NCI-H187 (cell line): ENCODE measurements at places on chromosomes 3 and 15.

DNA sequence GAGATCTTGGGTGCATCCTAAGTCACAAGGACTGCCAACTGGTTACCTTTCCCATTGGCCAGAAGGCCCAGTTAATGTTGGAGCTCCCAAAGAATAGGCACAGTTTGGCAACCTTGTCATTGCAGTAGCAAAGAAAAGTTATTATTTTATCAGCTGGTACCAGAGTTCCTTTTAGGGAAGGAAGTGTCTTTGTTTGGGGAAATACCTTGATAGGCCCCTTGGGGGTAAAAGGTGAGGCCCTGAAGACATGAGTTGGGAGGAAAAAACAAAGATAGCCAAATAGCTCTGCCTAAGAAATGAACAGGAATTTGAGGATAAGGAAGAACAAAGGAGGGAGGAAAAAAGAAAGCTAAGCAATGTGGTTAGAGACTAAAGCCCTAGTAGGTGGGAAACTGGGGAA is 85.8 kb downstream of the ANP32A start:
- DNase-seq, result no peak

DNA sequence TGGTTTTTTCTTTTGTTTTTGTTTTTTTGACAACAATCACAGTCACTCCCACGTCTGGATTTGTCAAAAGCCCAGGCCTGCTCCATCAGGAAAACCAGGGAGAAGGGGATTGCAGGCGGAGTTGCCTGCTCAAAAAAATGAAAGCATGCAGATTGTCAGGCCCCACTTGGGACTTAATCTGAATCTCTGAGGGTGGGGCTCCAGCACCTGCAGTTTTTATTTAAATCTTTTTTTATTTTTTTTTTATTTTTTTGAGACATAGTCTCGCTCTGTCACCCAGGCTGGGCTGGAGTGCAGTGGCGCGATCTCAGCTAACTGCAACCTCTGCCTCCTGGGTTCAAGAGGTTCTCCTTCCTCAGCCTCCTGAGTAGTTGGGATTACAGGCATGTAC is 140.9 kb downstream of the FOXP1 start:
- DNase-seq, result no peak

- no peak for DNase-seq
Observed at GRCh38 chr3:167958141-167958540, 137.6 kb downstream of the GOLIM4 start.

DNA sequence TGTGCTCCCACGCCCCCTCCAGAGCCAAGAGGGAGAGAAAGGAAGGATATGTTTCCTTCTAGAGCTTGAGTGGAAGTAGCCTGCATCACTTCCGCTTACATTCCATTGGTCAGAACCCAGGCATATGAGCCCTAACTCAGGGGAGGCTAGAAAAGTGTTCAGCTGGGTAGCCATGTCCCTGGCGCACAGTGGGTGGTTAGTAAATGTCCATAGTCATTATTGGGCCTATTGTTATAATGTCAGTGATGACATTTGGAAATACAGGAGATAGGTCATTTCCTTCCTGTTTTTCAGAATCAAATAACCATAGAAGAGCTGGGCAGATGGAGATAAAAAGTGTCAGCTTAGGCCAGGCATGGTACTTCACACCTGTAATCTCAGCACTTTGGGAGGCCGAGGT is 27.3 kb downstream of the CD276 start:
- DNase-seq, result no peak

DNA sequence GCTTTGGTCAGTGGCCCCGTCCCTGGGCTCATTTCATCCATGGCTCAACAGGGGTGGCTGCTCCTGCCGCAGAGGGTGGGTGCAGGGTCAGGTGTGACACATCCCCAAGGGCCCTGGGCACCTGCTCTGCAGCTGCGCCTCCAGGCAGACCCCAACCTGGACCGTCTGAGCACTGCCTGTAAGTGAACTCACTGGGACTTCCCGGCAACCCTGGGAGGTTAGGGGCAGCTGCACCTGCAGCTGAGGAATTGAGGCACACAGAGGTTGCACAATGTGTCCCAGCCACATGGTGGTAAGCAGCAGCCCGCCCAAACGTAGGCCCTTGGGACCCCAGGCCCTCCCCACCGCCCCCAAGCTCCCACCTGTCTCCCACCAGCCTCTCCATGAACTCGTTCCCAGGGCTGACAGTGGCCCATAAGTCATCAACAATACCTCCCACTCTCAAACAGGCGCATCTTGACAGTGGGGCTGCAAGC is 55.1 kb downstream of the PLXNA1 start:
- DNase-seq, result no peak

- no peak for DNase-seq
Observed at GRCh38 chr3:69696367-69696766, 42.9 kb upstream of the MITF start.

DNA sequence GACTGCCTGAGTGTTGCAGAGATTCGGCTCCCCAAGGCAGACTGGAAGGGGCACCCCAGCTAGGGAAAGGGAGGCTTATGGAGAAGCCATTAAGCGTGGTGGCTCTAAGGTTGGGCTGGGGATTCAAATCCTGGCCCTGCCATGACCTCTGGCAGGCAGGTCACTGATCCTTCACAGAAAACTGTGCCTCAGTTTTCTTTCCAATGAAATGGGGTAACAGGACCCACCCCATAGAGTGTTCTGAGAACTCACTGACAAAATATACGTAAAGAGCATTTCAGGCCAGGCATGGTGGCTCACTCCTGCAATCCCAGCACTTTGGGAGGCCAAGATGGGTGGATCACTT is 34.6 kb downstream of the DNASE1L3 start:
- no peak for DNase-seq

DNA sequence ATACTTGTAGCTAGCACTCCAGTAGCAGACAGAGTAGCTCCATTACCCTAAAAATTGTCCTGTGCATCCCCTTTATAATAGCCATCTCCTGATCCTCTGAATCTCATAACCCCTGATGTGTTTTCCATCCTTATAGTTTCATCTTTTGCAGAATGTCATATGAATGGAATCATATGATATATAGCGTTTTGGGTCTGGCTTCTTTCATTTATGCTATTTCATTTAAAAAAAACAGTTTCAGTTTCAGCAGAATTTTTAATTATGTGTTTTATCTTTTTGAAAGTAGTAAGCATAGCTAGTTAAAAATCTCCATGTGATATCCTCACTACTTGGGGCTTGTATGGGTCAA is 132.7 kb downstream of the KLF13 start:
- no peak for DNase-seq

- DNase-seq, result no peak
Observed at GRCh38 chr3:126883241-126883640, 99.7 kb upstream of the PLXNA1 start.

DNA sequence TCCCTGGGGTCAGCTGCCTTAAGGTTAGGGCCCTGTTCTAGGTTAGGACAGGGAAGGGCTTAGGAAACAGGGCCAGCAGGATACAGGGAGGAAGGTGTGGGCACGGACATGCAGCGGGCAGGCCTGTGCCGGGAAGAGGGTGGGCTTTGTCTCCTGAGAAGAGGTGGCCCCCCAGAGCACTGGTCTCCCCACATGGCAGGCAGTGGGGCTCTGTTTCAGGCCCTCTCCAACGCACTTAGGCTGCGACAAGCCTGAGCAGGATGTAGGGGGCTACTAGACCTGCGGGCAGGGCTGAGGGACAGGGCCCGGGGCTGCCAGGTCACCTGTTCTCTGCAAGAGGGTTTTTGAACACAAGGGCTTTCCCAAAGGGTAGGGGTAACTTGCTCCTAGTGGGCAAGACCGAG is 33.5 kb downstream of the KLF13 start:
- DNase-seq, result no peak

DNA sequence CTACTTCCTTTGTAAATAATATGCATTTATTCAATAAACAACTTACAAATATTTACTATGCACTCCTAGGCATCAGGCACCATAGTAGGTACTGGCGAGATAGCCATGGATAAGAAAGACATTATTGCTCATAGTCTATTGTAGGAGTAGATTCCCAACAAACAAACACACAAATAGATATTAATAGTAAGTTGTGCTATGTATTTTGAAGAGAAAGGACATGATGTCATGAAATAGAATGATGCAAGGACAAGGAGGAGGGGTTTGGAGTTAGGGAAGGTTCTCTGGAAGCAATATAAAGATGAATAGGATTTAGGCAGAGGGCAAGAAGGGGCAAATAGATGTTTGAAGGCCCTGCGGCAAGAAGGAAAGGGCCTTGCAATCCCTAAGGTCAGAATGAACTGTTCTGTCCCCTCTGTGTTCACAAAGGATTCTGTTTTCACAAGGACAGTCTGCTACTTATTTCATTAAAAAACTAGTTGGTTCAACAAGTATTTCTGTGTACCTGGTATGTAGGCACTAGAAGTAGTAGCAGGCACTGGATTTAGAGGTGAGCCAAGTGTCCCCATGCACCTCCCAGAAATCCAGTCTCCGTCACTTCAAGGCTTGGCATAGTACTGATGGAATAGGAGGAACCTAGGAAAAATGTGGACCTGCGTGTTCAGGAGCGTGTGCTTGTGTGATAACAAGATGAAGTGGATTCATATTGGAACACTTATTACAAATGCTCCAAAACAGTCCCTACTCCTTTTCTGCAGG is 231.8 kb upstream of the TPRG1 start:
- DNase-seq, result no peak
